ENCODE measurements at places on chromosomes 11 and 22.

- no peaks in the 10 kb centered on the region for H3K36me3 ChIP-seq
- H3K4me3 ChIP-seq = no peak overlapping the region
- H3K27ac ChIP-seq = no peak overlapping the region
Observed at GRCh38 chr22:33883561-33883960, 36.7 kb downstream of the LARGE1 start.

DNA sequence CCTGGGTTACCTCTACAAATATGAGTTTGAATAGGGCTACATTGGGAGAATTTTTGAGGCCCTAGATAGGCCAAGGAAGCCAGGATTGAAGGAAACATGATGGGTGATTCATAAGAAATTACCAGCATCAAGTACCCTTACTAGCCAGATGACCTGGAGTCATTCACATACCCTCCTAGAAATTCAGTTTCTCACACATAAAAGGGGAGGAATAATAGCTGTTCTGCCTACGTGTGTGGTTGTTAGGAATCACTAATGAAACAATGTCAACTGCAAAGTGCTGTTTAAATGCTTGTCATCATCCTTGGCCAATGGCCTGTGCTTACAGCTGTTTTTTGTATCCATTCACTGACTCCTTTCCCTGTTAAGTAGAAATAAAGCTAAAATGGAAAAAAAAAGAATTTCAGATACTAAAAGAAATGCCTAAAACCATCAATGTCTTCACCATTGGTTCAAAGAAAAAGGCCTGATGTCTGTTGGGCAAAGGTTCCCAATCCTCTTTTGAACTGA is 114.4 kb downstream of the NCAM1 start:
- no peak overlapping the region for H3K4me3 ChIP-seq
- H3K27ac ChIP-seq = no peak overlapping the region
- no peak for DNase-seq
- no peaks in the 10 kb centered on the region for H3K4me1 ChIP-seq
- no peaks in the 10 kb centered on the region for H3K36me3 ChIP-seq

DNA sequence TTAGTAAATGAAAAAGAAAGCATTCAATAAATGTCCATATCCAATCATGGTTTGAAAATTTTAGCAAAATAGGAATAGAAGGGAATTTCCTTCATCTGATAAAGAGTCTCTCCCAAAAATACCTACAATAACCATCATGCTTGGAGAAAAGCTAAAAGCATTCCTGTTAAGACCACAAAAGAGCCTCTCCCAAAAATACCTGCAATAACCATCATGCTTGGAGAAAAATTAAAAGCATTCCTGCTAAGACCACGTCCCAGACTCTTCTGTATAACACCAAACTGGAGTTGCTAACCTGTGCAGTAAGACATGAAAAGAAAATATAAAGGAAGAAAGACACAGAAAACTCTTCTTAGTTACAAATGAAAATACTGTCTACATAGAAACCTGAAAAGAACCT is 69.4 kb downstream of the LINC01488 start:
- H3K27ac ChIP-seq = no peak overlapping the region
- H3K36me3 ChIP-seq = peaks cover 5% of the 10 kb centered on the region
- no peak for DNase-seq
- peaks cover 9% of the 10 kb centered on the region for H3K4me1 ChIP-seq

DNA sequence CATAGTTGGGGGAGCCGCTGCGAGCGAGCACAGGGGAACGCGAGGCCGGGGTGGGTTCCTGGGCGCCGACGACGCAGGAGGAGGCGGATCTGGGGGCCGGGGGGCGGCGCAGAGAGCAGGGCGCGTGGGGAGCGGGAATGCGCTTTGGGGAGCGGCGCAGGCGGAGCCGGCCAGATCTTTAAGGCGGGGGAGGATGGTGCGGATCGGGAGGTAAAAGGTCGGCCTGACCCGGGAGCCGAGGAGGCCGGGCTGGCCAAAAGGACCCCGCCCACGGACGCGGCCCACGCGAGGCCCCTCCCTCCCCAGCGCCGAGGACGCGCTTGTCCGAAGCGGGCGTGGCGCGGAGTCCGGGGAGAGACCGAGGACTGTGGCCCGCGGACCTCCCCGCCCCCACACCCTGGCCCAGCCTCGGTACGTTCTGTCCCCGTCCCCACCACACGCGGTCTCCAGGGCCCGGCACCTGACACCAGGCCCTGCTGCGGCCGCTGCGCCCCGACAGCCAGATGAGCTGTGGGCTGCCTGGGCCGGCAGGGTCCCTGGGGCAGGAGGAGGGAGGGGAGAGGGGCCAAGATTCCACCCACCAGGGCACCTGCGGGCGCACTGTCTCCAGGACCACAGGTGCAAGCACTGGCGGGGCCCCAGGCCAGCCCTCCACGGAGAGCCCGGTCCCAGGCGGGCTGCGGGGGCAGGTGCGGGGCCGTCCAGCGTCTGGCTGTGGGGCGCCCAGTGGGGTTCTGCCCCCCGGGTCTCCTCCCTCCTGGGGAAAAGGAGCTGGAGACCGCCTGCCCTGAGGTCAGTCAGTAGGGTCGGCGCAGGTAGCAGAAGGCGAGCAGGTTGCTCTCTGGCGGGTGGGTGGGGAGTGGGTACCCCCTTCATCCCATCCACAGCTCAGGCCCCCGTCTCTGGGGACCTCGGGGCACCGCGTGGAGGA is 10.9 kb downstream of the PIM3 start:
- DNase-seq = no peak
- peak overlapping the region; percentile 88 for H3K27ac ChIP-seq
- H3K36me3 ChIP-seq = peaks cover 5% of the 10 kb centered on the region
- no peaks in the 10 kb centered on the region for H3K27me3 ChIP-seq

DNA sequence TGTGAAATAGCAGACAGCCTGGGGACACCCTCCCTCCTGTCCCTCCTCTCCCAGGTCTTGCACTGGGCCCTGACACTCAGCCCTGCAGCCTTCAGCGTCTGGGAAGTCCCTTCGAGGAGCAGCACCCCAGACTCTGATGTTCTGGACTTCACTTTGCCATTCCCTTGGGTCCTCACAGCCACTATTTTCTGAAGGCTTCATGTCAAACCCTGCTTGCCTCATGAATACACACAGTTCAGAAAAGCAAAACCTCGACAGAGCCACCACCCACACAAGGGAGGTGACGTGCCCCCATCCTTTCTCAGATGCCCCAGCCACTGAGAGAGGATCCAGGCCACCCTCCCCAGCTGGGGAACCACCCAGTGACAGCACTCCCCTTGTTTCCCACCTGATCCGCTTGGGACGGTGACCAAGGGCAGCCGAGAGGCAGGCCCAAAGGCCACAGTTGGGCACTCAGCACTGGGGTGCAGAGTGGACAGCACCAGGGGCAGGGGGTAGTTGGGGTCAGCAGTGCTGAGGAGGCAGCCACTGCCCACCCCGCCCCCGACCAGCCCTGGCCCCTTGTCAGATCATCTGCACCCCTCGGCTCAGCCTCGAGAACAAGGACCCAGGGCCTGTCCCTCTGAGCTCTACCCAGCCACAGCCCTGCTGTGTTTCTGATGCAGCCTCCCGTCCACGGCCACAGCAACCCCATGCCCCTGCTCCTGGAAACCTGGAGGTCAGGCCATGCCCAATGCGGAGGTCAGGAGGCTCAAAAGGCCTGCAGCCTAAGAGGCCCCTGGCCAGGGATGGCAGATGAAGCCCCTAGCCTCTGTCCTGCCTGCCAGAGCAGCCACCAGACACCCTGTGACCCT is 3.1 kb upstream of the TNNT3 start:
- H3K27me3 ChIP-seq = no peaks in the 10 kb centered on the region
- H3K4me1 ChIP-seq = peaks cover 5% of the 10 kb centered on the region
- H3K4me3 ChIP-seq = no peak overlapping the region
- peaks cover 3% of the 10 kb centered on the region for H3K36me3 ChIP-seq
- H3K27ac ChIP-seq = peak overlapping the region; percentile 1
- no peak for DNase-seq

GRCh38 chr11:110295531-110296225 is 736 bp downstream of the RDX start:
- peak overlapping the region; percentile 95 for H3K4me3 ChIP-seq
- no peaks in the 10 kb centered on the region for H3K27me3 ChIP-seq
- peak overlapping the region; percentile 63 for H3K27ac ChIP-seq

GRCh38 chr11:66609721-66610617 is 6.5 kb upstream of the RBM14 start:
- no peak overlapping the region for H3K4me3 ChIP-seq
- no peak for DNase-seq
- H3K4me1 ChIP-seq = peaks cover 15% of the 10 kb centered on the region
- H3K27me3 ChIP-seq = no peaks in the 10 kb centered on the region
- peak overlapping the region; percentile 77 for H3K27ac ChIP-seq

GRCh38 chr22:28442264-28442710 is 237.4 kb downstream of the TTC28 start:
- H3K4me1 ChIP-seq = peaks cover 16% of the 10 kb centered on the region
- peak; percentile 74 for DNase-seq
- peak overlapping the region; percentile 67 for H3K27ac ChIP-seq
- H3K36me3 ChIP-seq = no peaks in the 10 kb centered on the region
- peak overlapping the region; percentile 78 for H3K4me3 ChIP-seq

- peaks cover 45% of the 10 kb centered on the region for H3K27me3 ChIP-seq
- peaks cover 15% of the 10 kb centered on the region for H3K4me1 ChIP-seq
- H3K27ac ChIP-seq = no peak overlapping the region
- DNase-seq = no peak
Observed at GRCh38 chr11:77042111-77042726, 8.0 kb downstream of the B3GNT6 start.

DNA sequence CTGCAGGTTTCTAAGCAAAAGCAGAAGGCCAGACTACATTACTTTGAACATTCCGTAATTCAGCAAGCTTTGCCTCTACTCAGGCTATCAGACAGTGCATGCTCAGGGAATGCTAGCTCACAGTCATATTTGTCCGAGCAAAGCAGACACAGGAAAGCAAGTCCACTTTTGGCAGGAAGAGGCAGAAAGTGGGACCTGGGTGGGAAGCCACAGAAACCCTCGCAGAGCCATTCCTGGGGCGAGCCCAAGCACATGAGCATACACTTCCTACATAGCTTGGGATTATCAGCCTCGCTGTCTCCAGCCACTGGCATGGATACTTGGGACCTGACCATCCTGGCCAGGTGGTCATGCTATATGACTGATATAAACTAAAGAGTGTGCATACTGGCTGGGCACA is 113.3 kb downstream of the TRIM29 start:
- H3K27ac ChIP-seq = no peak overlapping the region
- H3K4me3 ChIP-seq = no peak overlapping the region
- no peaks in the 10 kb centered on the region for H3K27me3 ChIP-seq

DNA sequence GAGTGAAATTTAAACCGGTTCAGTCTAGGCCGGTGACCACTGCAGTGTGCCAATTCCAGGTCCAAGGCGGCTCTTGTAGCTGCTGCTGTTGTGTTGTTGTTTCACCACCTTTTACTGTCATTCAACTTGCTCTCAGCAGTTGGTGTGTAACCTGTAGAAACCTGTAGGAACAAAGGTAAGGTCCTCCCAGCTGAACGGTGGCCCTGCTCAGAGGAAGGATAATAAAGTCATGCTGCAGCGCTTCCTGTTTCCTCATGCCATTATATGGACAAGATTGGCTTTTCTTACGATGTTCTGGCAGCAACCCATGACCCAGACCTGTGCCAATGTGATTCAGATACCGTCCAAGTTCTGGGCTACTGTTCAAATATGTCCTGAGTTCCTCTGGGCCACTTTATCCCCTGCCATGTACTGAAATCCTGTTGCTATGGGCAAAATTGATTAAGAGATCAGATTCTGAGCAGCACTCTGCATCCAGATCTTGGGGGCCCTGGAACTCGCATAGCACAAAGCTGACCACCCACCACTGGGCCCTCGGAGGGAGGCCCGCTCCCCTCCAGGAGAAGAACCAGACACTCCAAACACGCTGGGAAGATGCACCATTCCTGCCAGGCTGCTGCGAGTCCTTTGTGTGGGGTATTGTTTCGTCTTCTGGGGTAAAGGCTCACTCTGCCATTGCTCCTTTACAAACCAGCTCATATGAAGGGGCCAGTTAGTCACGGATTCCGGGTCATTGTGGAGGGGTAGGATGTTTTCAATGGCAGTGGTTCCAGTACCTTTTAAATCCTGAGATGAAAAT is 13.2 kb downstream of the FAM181B start:
- no peak overlapping the region for H3K27ac ChIP-seq
- H3K27me3 ChIP-seq = peaks cover 9% of the 10 kb centered on the region
- DNase-seq = no peak
- H3K4me3 ChIP-seq = no peak overlapping the region

- H3K27me3 ChIP-seq = peaks cover 55% of the 10 kb centered on the region
- no peak for DNase-seq
- no peak overlapping the region for H3K4me3 ChIP-seq
- peaks cover 6% of the 10 kb centered on the region for H3K36me3 ChIP-seq
Observed at GRCh38 chr22:19755722-19756287, 4.8 kb upstream of the TBX1 start.

DNA sequence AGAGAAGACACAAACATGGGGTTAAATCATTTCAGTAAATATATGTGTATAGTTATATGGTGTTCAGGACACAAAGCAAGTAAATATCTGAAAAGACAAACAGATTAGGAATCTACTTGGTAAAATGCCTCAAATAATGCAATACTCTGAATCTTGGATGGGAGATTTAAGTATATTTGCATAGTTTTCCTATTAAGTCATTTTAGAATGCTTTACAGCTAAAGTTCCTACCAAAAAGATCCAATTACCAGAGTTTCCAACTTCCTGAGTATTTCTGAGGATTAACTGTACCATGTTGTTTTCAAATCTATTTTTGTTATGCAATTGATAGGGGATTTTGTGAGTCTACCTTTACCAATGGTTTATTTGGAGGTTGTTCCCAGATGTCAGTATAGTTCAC is 424.4 kb upstream of the CCDC179 start:
- no peak for DNase-seq
- no peaks in the 10 kb centered on the region for H3K4me1 ChIP-seq
- no peak overlapping the region for H3K27ac ChIP-seq
- no peaks in the 10 kb centered on the region for H3K27me3 ChIP-seq
- H3K4me3 ChIP-seq = no peak overlapping the region

DNA sequence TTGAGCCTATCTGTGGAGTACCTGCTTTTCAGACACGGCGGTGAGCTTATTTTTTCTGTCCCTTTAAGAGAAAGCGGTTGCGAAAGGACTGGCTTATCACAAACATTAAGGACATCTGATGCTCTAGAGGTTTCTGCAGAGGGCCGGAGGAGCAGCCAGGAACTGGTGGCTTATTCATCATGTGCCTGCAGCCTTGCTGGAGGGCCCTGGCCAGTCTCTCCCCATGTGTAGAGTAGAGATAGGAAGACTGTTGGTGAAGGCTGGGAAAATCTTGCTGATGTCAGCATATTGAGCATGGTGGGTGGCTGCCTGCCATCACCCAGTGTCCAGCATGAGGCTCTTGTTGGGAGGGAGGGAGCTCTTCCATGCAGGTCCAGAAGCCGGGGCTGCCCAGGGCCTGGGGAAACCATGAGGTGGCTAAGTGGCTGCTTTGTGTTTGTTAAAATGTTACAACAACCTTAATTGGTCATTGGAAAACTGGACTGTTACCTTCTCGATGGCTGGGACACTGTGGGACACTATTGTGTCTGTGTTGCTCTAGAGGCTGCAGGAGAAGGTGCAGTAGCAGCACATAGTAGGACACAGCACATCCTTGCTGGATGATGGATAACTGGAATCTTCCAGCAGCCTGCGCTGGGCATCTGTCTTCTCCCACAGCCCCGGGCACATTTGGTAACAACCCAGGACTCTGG is 54.3 kb downstream of the TSPAN18 start:
- DNase-seq = no peak
- H3K36me3 ChIP-seq = no peaks in the 10 kb centered on the region
- no peak overlapping the region for H3K4me3 ChIP-seq
- H3K27me3 ChIP-seq = no peaks in the 10 kb centered on the region
- H3K27ac ChIP-seq = no peak overlapping the region

GRCh38 chr11:14253421-14253820 is 105.6 kb downstream of the RRAS2 start:
- H3K4me3 ChIP-seq = no peak overlapping the region
- H3K4me1 ChIP-seq = peaks cover 9% of the 10 kb centered on the region
- H3K27me3 ChIP-seq = peaks cover 3% of the 10 kb centered on the region
- DNase-seq = no peak

GRCh38 chr11:40094954-40095353 is 1364.5 kb downstream of the LRRC4C start:
- H3K27ac ChIP-seq = no peak overlapping the region
- no peaks in the 10 kb centered on the region for H3K36me3 ChIP-seq
- no peaks in the 10 kb centered on the region for H3K4me1 ChIP-seq
- no peak overlapping the region for H3K4me3 ChIP-seq

All from activated T-helper 2 cell treated with anti-CD3 and anti-CD28 coated beads, Interferon-gamma antibody, Interleukin-2, Interleukin-4, amounts not matched to agents 10 μg/mL and 5 μg/mL and 100 μg/mL, durations not matched to agents 14 hours and 24 hours and 36 hours (primary cell).